ENCODE measurements at places on chromosomes 7 and 10. TPM values are rescaled to one million over a fixed set of nuclear protein-coding genes. Genes with fewer than 3 reads are reported as not detected.

KMT2C gene
- 72.6 TPM for total RNA-seq

DNA sequence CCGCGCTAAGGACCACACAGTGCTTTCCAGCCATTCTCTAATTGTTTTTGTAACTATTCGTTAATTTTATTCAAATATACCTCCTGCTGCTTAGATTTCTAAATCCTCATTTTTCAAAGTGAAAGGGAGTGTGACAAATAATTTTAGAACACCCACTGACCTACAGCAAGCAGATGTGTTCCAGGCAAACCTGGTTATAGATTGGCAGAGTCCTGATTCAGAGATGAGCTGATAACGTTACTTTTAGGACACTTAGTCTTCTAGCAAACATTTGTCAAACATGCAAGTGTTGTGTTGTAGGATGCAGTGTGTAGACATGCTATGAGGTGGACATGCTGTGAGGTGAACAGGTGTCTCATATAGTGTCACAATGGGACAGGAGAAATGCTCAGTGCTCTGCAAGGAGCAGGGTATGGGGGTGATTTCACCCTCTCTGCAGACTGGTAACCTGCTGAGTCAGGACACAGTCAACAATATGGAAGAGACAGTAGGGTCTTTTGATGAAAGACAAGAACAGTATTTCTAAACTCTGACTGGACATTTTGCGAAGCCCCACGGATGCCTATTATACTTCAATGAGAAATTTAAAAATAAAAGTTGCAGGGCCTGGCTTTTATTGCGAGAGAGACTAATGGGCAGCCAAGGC, 92.2 kb upstream of the ANLN start:
- no peak for DNase-seq

GRCh38 chr7:16604054-16604453, 41.5 kb downstream of the ANKMY2 start:
- DNase-seq = no peak

METTL2B gene
- 23.2 TPM for total RNA-seq

GRCh38 chr7:1839701-1840100, 169.6 kb downstream of the ELFN1 start:
- peak; percentile 3 for DNase-seq

LRCH4 gene
- 151 TPM for total RNA-seq

REPIN1 gene
- 304 TPM for total RNA-seq

- DNase-seq = no peak
These were observed 680.2 kb downstream of the SUGCT start for GRCh38 chr7:40815022-40815421.

GRCh38 chr10:92278996-92279696, 11.7 kb downstream of the CPEB3 start:
- no peak for DNase-seq

DNA sequence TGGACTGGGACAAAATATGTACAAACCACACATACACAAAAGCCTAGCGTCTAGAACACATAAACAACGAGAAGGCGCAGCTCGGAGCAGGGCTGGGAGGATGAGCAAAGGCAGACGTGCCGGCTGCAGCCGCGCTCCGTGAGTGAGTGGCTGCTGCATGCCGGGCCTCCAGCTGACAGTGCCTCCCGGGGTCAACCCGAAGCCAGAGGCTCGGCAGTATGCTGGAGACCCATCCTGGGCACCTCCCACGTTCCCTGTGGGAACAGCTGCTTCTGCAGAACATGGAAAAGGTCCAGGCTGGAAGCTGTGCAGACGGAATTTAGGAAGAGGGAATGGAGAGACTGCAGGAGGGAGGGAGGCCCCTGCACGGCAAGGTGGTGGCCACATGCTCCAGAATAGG, 3.6 kb upstream of the GPR146 start:
- DNase-seq = no peak

NUTM2D gene
- 5.2 TPM for total RNA-seq

PNLIPRP3 gene
- not detected for total RNA-seq

- DNase-seq = no peak
These were observed 421.4 kb upstream of the AUTS2 start for GRCh38 chr7:69176841-69177240.

PNLIPRP2 gene
- total RNA-seq = not detected

DNA sequence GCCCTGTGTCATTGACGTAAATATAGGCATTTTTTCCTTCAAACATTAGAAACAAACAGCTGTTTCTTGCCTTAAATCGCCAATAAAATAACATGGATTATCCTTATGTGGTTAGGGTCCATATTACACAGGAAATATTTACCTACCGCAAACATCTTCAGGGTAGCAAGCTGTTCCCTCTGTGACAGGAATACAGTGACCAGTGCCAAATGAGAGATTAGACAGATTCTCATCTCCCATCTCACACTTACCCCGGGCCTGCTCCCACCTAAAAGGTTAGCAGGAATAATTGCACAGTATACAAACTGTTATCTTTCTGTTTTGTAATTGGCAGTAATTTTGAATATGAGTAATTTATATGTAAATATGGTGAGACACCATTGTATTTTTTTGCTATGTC, 16.5 kb downstream of the MKI67 start:
- DNase-seq = no peak

SVOPL gene
- not detected for total RNA-seq

EGFR gene
- 72.6 TPM for total RNA-seq

GRCh38 chr7:158361326-158361946, 226.2 kb downstream of the PTPRN2 start:
- no peak for DNase-seq

GRCh38 chr7:50610521-50611277, 45.5 kb upstream of the DDC start:
- no peak for DNase-seq

DNA sequence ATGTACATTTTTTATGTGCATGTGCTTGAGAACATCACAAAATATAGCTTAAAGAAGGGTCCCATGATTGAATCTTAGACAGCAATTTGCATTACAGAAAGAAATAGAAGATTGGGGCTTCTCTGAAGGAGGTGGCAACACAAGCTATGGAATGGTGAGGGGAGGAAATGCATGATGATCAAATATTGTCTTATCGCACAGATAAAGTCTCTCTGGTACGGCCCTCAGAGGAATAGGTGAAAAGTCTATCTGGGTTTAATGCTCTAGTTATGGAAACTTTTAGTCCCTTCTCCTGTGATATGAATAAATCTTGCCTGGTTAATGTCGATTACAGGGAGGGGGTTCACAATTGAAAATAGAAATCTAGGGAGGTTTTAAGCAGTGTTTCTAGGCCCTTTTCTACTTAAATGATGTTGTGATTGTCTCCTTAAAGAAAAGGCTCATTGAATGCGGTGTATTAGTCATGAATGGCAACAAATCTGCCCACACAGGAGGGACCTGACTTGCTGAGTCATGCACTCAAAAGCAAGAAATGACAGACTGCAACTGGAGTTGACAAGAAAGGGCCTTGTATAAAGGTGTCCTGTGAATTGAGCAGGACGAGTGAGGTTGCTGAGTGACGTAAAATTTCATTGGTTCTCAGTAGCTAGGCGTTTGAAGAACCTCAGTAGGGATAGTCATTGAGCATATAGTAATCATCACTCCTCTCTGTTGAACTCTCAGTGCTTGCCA, 133.4 kb upstream of the CSTF2T start:
- no peak for DNase-seq

CALHM3 gene
- not detected for total RNA-seq

- DNase-seq = no peak
These were observed 5.4 kb downstream of the PPIA start for GRCh38 chr7:44801890-44802289.

DNA sequence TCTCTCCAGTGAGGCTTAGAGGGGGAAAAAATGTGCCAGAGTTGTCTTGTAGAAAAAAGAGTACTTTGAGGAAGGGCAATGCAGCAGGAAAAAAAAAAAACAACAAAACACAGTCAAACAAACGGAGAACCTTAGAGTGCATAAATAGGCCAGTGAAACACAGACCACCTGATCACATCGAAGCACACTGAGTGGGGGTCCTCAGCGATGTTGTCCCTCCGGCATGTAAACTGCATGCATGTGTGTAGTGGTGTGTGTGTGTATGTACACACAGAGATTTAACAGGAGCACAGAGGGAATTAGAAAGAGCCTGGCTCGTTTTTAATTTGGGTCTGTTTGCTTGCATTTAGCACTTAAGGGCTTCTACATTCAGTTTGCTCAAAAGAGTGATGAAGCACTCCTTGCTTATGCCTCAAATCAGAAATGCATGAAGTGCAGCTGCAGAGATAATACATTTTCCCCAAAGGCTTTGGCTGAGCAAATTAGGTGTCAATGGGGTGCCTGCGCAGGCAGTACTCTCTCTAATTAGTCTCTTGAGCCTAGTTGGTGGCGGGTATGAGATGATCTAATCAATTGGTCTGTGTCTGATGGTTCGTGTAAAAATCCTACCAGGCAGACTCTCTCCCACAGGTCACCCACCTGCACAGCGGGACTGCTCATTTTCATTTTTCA, 62.7 kb upstream of the FZD1 start:
- no peak for DNase-seq

DNA sequence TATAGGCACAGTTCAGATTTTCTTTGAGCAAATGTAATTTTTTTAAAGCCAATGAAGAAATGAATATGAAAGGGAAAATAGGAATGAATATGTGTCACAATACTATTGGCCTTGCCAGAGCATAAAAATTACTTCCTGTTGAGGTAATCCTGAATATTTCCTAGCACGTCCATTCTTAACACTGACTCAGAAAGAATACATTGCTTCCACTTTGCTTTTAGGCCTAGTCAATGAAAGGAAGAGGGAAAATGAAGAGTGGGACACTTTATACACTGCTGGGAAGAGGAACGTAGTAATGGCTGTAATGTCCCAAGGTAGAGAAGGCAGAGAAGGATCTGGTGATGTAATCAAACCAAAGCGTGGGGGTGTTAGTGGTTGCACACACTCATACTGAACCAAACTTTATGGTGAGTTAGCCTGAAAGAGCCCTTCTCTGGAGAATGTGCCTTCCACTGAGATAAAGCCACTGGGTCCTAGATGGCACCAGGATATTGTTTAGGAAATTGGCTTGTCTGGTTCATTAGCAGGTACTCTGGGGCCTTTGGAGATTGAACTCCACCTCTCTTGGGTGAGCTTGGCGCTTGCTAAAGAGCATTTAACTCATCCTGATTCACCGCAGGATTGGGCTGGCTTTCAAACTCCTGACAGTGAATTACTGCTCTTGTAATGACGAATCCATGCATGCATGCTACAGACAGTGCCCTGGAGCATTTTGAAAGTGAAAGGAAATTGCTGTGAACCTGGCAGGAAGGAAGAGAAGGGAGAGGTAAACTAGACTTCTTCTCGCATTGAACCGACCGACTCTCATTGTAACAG, 254.9 kb downstream of the KIAA1217 start:
- DNase-seq = peak; percentile 48

- DNase-seq = no peak
These were observed 123.8 kb downstream of the GRID1 start for GRCh38 chr10:86242761-86243160.

IDI2 gene
- not detected for total RNA-seq

GRCh38 chr7:28169230-28169629, 11.4 kb downstream of the JAZF1 start:
- DNase-seq = no peak

- DNase-seq = no peak
These were observed 51.3 kb downstream of the TCAF1 start for GRCh38 chr7:143850682-143851081.

DNA sequence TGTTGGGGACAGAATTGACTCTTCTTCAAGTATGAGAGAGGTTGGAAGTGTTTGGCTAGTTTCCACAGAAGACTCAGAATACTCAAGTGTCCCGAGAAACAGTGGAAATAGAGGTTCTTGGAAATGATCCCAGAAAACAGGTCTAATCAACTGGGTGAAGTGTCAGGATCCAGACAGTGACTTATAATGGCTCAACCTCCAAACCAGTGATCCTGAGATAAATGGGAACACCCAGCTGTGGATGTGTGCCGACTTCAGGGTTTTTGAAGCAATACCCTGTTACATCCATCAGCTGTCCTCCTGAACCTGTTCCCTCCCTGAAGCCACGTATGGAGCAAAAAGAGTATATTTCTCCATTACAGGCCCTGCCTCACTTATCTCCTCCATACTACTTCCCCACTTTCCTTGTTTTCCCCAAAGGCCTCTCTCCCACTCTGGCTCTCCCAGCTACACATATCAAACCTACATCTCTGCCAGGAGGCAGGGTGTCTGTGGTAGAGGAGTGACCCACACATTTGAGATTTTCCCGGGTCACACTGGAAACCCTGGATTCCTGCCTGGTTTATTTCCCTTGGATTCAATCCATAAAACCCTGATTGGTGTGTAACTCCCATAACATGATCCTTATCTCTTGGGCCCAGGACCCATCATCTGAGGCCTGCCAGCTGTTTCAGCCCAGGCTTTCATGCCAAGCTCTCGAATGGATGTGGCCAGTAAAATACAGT, 17.6 kb upstream of the ELOVL3 start:
- no peak for DNase-seq

GRCh38 chr7:130329681-130330080, 14.9 kb upstream of the CPA5 start:
- no peak for DNase-seq

GRCh38 chr7:33624215-33624614, 281.1 kb upstream of the BMPER start:
- no peak for DNase-seq

- no peak for DNase-seq
These were observed 132.5 kb downstream of the REEP3 start for GRCh38 chr10:63653747-63654146.

SERPINE1 gene
- 26.2 TPM for total RNA-seq

GRCh38 chr10:61791216-61791615, 110.3 kb upstream of the ARID5B start:
- no peak for DNase-seq

- DNase-seq = no peak
These were observed 35.4 kb downstream of the TMEM120A start for GRCh38 chr7:75958802-75959543.

ABCC2 gene
- 2.0 TPM for total RNA-seq

GRCh38 chr7:135685306-135686084, 23.2 kb downstream of the STMP1 start:
- DNase-seq = no peak
